ENCODE measurements at places on chromosomes 6 and 20. TPM values are rescaled to one million over a fixed set of nuclear protein-coding genes. Genes with fewer than 3 reads are reported as not detected.

The HRH3 gene
- not detected for total RNA-seq

DNA sequence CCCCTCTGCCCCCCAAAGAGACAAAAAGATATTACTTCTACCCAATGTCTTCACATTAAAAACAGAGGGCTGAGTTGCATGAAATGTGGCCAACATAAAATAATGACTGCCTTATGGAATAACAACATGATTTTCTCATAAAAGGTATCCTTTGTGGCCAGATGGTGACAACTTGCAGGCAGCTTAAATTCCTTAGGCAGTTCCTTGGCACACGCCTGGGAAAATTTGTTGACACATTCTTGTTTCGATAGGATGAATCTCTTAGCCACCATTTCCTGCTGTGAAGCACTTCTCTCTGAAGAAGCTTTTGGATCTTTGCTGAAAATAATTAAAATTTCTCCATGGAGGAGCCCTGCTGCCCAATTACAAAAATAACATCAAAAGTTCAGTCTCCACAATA, 109.0 kb upstream of the COL21A1 start:
- no peak for DNase-seq

DNA sequence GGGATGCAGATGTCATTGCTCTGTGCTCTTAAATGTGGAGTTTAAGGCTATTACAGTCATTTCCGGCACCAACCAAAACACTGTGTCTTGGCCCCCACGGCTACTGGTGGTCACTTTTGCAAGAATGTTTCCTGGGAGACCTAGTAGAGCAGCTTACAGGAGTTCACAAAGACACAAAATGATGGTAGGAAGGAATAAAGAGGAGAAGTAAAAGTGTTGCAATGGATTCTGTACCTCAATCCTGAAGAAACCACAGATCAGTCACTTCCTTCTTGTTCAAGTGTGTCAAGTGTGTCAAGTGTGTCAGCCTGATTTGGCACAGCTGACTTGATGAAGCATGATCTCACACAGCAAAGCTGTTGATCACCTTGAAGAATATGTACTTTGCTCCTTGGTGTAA, 344.0 kb downstream of the PLCB1 start:
- DNase-seq = no peak

DNA sequence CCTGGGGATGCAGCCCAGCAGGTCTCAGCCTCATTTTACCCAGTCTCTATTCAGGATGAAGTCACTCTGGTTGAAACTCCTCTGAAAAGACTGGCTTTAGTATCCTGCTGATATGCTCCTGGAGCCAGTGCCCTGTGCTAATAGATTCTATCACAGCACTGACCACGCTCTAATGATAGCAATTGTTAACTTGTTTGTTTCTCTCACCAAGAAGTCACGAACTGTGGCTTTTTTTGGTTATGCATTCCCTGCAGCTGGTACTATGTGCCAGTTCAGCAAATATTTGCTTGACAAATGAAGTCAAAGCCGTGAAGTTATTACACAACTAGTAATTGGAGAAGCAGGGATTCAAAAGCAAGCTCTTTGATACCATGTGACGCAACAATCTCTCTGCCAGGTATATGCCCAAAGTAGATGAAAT, 754.6 kb downstream of the KIF16B start:
- no peak for DNase-seq

DNA sequence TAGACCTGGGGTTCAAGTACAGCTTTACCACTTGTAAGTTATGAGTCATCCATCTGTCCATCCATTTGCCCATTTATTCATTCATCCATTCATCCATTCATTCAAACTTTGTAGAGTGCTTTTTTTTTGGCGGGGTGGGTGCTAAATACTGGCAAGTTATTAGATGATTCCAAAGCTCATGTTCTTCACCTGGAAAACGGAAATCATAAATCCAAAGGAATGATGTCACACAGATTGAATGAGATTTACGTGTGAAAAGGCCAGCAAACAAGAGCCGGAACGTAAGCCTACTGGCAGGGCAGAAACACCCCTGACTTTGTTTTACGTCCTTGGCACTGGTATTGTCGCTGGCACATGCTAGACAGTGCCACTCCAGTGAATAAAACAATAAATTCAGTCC, 480.9 kb upstream of the CHD6 start:
- DNase-seq = no peak

The PRL gene
- total RNA-seq = not detected

Data from T-cell (primary cell).